Uterus (tissue), 4 donors: ENCODE measurements at places on chromosomes 5 and 9. TPM values are rescaled to one million over a fixed set of nuclear protein-coding genes. Genes with fewer than 3 reads are reported as not detected.

Gene IFNB1
- total RNA-seq = not detected

Gene IFNA8
- total RNA-seq = not detected

Gene SLC46A2
- total RNA-seq = not detected

Gene RELL2
- total RNA-seq = not detected

Gene PCDHGA11
- total RNA-seq = 9.4 TPM

Gene C9
- not detected for total RNA-seq

Gene CCDC180
- 6.6 TPM for total RNA-seq

Gene SHB
- 3.5 TPM for total RNA-seq

Gene GFI1B
- total RNA-seq = not detected

Gene GRXCR2
- total RNA-seq = not detected

Gene RMI1
- 8.2 TPM for total RNA-seq

Gene F2R
- 22.5 TPM for total RNA-seq

Gene ISCA1
- total RNA-seq = 8.7 TPM

Gene WDR5
- total RNA-seq = 3.6 TPM
